Fibroblast of skin of left quadriceps (primary cell): ENCODE measurements at places on chromosomes 16 and 17.

GRCh38 chr17:57068222-57068658 lies 16.8 kb upstream of the AKAP1 start:
- no peak for DNase-seq

DNA sequence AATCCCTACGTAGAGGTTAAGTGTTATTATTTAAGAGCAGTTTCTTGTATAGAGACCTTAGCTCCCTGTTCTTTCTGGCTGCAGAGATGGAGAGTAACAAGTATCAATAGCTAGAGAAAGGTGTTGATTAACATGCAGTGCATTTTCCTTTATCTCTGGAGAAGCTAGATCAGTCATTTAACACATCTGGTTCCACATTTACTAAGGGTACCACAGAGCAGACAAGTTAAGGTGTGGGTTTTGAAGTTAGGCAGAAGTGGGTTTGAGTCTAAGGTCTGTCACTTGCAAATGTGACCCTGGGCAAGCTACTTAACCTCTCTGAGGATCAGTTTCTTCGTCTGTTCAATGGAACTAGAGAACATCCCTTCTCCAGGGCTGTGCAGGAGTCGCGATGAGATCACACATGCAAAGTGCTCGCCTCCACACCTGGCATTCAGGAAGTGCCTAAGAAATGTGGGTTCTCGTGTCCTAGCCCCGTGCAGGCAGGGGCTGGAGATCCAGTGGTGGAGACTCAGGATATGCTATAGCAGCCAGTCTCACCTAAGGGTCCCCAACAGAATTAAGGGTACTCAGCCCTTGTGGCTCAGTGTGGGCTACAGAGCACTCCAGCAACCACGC lies 224.4 kb downstream of the XYLT1 start:
- no peak for DNase-seq

GRCh38 chr16:58348986-58349385 lies 43.3 kb upstream of the GINS3 start:
- no peak for DNase-seq

DNA sequence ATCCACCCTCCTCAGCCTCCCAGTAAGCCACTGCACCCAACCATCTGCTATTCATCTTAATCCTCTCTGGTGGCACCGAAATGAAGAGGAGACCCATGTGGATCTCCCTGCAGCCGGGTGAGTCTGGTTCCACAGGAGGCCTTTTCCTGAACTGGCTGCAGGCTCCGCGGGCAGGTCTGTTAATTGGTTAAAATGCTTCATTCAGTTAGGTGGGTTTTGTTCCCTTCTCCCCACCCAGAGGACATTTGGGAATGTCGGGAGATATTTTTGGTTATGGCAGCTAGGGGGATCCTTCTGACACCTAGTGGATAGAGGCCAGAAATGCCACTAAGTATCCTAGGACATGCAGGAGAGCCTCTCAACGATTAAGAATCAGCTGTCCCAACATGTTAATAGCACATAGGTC lies 16.7 kb downstream of the C16orf54 start:
- peak; percentile 35 for DNase-seq

DNA sequence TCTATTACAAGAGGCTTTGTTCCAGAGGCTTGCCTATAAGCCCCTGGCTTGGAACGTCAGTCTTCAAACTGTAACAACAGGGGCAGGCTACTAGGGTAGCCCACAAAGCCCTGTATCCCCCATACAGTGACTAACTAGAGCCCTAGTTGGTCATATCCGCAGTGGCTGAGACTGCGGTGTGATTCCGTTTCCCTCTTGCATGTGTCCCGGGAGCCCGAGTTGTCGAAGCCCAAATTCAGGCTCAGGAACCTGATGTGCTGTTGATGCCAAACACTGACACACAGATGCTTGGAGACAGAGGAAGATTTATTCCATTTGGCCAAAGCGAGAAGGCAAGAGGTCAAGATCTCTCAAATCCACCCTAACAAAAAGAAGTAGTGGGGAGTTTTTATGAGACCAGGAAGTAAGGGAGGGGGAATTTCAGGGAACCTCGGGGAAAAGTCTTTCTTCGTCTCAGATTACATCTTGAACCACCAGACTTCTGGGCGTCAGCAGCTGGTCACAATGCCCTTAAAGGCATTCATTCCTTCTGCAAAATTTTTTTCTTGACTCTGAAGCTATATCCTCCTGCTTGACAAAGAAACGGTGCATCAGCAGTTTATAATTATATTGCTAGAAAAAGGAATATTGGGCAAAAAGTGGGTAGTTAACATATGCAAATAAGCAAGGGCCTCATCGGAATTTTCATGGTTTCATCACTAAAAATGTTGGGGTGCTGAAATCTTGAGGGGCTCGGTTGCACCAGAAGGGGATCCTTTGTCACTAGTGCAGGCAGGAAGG lies 879 bp downstream of the SLFN5 start:
- peak; percentile 29 for DNase-seq

GRCh38 chr16:54066451-54067105 lies 220.0 kb downstream of the IRX3 start:
- no peak for DNase-seq

GRCh38 chr16:89170346-89171215 lies 967 bp upstream of the CDH15 start:
- DNase-seq, result no peak

DNA sequence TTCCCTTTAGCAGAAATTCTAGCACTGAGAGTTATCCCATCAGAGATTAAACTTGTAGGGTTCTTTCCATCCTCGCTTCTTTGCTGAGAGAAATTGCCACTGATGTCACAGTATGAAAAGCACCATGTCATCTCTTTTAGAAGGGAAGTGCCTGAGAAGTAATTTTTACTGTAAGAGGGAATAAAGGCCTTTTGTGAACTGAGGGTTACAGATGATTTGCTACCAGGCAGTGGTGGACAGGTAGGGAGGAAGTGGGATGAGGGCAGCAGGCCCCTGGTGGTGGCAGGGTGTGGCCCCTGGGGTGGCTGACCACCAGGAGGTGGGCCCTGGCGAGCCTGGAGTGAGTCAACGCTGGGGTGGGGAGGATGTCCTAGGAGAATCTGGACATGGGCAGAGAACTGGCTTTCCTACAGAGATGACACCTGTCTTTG lies 6.4 kb upstream of the MILR1 start:
- DNase-seq, result no peak

DNA sequence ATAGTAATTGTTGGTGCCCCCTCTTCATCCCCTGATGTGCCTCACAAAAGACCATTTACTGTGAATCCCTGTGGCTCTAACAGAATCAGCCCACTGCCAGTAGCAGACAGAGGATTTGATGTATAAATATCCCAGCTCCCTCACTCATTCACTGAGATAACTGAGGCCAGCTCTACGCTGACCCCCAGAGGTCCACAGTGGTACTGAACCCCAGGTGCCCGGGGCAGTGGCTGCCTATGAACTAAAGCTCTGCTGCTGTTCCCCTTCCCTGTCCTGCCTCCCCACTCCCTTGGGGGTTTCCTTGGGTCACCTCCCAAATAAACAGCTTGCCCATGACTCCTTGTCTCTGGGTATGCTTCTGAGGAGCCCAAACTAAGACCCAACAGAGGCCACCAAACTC lies 295.8 kb downstream of the FOXL1 start:
- no peak for DNase-seq

GRCh38 chr16:86255966-86256365 lies 254.4 kb upstream of the FOXF1 start:
- no peak for DNase-seq

- peak; percentile 83 for DNase-seq
Measured at GRCh38 chr17:28717578-28718332, at the start of gene RAB34. TSS of gene RAB34 (minus strand) at chr17:28717868. CDS start at chr17:28717266, 602 bp downstream.

GRCh38 chr16:50821586-50821985 lies 79.7 kb downstream of the CYLD start:
- DNase-seq, result no peak

- DNase-seq, result no peak
Measured at GRCh38 chr16:87065446-87066132, 251.6 kb downstream of the C16orf95 start.

DNA sequence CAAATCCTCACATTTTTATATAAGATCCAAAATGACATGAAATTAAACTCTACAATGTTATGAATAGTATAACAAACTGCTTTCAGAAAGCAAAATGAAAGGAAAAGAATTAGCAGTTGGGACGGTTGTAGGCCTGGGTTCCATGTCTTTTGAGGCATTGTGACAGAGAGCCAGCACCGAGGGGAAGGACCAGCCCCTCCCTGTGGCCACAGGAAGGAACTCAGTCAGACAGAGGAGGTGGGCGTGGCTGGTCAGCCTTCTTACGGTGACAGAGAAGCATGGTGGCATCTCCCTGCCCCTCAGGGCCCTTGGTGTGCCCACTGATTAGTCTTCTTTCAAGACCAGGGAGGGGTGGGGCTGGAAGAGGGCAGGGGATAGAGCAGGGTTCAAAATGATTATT lies 5.7 kb downstream of the ZNF319 start:
- no peak for DNase-seq

GRCh38 chr17:56987283-56987834 lies 9.4 kb downstream of the SCPEP1 start:
- DNase-seq, result no peak

DNA sequence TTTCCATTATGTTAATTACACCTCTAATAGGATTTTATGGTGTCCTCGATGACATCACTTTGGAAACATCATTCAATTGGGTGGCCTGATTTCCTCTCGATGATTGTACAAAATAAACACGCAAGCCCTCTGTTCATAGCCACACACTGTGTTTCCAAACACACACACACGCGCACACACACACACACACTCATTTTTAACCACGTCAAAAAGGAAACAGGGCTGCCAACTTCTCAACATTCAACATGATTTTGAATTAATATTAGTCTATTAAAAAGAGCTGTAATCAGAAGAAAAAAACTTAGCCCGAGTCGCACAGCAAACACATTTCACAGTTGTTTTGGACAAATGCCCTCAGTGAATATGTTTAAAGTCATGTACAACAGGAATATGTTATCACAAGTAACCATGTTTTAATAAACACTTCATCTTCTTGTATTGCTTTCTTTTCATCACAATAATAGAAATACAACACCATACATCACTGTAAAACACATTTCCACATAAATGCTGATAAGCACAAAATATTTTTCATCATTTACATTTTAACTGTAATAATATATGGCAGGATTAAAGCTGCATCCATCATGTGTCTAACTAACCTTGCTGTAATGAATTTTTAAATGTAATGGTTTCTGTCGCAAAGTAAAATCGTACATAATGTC lies 219.1 kb upstream of the IRX3 start:
- DNase-seq, result no peak

GRCh38 chr16:84150926-84151325 lies 5.8 kb downstream of the DNAAF1 start:
- DNase-seq, result no peak

DNA sequence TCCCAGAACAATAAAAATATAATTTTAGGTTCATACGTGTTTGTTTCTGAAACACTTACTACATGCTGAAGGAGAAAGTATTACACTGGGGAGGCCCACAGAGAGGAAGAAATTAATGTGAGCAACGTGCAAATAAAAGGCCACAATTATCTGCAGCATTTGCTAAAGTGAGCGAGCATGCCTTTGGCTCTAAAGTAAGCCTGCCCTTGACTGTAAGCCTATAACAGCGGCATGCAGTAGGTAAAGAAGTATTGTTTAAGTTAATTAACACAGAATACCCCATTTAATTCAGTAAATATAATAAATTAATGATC lies 13.2 kb upstream of the COTL1 start:
- no peak for DNase-seq

DNA sequence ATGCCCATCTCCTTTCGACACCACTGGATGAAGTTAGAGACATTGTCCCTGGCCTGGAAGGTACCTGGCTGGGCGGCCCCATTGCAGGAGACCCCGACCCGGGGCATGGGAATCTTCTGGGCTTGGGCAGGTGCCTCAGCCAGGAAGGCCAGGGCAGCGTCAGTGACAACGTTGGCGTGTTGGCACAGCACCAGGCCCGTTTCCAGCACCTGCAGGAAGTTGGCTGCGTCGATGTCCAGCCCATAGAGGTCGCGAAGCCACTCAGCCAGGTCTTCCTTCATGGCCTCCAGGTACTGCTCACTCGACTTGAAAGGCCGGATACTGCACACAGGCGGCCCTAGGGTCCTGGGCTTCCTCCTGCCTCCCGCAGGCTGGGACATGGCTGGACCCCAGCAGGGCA lies 568 bp downstream of the GAS2L2 start:
- DNase-seq, result no peak

DNA sequence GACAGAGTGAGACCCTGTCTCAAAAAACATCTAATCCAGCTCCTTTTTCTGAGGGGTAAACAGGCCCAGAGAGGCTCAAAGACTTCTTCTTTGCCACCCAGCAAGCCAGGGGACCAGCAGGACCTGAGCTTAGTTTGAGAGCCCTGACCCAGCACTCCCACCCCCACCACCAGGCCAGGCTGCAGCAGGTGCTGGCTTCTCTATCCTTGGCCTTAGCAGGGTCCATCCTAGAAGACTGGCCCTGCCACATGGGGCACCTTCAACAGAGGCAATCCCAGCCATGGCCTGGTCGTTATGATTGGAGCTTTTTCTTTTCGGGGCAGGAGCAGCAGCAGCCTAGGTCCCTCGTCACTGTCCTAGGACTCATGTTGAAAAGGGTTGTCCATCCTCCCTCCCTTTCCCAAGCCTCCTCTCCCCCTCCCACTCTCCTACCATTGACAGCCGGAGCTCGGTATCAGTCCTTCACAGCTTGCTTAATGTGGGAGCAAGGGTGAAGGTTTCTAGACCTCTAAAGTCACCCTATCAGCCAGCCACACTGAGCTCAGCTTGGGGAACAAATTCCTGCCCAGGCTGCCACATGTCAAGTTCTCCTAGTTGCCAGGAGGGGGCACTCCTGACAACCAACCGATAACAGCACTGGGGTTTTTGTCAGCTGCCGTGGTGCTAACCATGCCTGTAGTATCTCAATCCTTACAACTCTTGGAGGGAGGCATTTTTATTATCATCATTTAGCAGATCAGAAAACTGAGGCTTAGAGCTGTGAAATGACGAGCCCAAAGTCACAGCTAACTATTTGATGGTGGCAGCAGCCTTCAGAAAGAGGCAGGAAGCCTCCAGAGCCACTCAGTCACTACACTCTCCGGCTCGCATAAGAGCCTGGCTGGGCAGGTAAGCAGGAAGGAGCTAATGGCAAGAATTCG lies 11.2 kb downstream of the MRPL27 start:
- DNase-seq, result no peak

DNA sequence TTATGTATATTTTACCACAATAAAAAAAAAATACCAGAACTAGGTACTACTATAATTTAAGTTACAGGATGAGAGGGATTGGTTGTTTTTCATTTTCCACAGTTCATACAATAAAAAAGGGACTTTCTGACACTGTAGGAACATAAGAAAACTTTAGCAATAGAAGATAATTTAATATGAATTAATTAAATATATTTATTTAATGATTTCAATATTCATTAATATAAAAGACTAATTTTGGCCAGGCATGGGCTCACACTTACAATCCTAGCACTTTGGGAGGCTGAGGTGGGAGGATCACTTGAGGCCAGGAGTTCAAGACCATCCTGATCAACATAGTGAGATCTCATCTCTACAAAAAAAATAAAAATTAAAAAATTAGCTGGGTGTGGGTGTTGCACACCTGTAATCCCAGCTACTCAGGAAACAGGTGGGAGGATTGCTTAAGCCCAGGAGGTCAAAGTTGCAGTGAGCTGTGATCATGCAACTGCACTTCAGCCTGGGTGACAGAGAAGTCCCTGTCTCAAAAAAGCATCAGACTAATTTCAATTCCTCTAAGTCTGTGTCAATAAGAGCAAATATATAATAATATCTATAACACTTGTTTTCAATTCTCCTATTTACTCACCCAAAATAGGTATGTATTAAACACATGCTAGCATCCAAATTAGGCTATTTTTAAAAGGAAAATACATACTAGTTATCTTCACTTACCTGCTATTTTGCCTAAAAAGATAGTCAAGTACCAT lies 79.6 kb downstream of the BRIP1 start:
- no peak for DNase-seq
